GM06990 (cell line): ENCODE measurements at places on chromosomes 11 and 22.

- DNase-seq: no peak
Measured at GRCh38 chr11:117498791-117499190, 171.1 kb downstream of the CEP164 start.

GRCh38 chr11:107427569-107428180, 29.9 kb downstream of the CWF19L2 start:
- no peak for DNase-seq

DNA sequence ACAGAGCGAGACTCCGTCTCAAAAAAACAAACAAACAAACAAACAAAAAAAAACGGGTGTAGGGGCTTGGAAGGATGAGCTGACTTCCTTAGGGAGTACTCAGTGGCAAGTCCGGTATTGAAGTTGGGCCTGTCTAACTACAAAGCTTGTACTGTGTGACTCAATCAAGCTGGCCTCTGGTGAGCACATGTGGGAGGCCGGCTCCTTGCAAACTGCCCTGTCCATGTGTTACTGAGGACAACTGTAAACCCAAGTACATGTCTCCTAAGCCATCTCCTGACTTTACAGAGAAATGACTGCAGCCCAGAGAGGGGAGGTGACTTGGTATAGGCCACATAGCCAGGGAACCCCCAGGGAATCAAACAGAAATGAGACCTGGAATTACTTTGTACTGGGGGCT, 11.6 kb downstream of the RIBC2 start:
- no peak for DNase-seq

- no peak for DNase-seq
Measured at GRCh38 chr22:46069521-46070214, 80.7 kb upstream of the PPARA start.

- DNase-seq: no peak
Measured at GRCh38 chr22:22454997-22455396, 53.5 kb downstream of the ZNF280B start.

- peak; percentile 71 for DNase-seq
Measured at GRCh38 chr11:44611687-44612434, 46.4 kb downstream of the CD82 start.

GRCh38 chr22:21803811-21804249, 63.6 kb downstream of the MAPK1 start:
- DNase-seq: no peak

- no peak for DNase-seq
Measured at GRCh38 chr11:123588117-123588863, 66.1 kb downstream of the SCN3B start.

DNA sequence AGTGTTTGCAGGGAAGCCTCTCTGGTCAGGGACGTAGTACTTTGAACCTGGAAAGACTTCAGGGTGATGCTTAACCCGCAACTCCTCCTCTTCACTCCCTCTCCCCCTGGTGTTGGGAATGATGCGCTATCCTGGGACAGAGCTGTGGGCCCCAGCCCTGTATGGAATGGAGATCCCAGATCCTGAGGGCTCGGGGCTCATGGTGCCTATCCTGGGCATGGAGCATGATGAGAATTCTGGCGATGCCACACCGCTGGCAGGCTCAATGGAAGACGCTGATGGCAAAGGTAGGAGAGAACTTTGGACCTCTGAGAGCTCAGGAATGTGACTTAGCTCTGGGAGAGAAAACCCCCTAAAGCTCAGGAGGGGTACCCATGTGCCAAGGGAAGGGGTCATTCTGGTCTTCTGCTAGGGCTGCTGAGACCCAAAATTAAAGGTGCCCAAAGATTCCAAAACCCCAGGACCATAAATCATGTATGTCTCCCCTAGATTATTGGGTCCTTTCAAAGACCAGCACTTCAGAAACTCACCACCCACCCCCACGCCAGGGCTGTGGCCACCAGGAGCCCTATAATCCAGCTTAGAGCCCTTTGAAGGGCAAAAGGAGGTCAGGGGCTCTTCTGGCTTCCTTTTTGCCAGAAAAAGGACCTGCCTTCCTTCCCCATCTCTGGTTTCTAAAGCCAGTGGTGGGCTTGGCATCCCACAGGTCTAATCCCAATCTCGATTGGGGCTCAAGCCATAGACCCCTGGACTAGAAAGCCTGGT, 52.5 kb downstream of the BTG4 start:
- no peak for DNase-seq

- no peak for DNase-seq
Measured at GRCh38 chr11:126748100-126748791, 252.3 kb downstream of the KIRREL3 start.

GRCh38 chr11:3220521-3221407, 2.2 kb upstream of the MRGPRG start:
- DNase-seq: no peak

DNA sequence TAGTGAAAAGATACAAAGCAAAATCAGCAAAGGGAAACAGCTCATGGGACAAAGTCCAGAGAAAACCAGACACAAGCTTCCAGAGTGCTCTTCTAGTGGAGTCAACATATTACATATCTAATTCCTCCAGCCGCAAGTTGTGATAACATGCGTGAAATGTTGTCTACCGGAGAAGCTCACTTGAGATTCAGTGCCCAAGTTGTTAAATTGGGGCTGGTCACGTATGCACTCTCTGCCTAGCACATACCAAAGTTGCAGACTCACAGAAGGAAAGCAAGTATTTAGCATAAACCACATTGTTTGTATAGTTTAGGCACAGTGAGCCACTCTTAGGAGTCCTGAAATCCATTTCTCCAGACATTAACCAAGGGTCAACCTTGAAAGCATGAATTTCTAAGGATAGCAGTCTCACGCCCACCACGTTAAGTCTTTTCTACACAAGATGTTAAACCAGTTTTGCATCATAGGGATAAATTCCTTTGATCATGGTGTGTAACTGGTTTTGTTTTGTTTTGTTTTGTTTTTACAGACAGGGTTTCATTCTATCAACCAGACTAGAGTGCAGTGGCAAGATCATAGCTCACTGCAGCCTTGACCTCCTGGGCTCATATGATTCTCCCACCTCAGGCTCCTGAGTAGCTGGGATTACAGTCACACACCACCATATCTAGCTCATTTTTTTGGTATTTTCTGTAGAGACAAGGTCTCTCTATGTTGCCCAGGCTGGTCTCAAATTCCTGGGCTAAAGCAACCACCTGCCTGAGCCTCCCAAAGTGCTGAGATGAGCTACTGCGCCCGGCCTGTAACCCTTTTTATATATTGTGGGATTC, 39.5 kb upstream of the EP300 start:
- DNase-seq: no peak

- DNase-seq: no peak
Measured at GRCh38 chr11:7635137-7635536, 38.2 kb downstream of the CYB5R2 start.

DNA sequence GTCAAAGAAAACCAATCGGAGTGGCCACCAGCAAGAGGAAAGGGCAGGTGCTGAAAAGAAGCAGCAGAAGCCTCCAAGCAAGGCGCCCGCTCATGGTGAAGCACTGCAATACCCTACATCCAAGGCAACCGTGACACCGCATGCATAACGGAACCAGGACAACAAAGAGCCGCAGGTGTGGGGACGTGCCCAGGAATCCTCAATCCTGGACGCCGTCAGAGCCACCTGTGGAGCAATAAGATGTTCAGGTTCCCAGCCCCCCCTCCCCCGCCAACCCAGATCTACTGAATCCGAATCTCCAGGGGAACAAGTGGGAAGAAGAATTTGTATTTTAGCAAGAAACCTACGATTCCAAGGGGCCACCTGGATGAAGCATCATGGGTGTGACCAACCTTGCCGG, 70.8 kb downstream of the SHANK2 start:
- no peak for DNase-seq

DNA sequence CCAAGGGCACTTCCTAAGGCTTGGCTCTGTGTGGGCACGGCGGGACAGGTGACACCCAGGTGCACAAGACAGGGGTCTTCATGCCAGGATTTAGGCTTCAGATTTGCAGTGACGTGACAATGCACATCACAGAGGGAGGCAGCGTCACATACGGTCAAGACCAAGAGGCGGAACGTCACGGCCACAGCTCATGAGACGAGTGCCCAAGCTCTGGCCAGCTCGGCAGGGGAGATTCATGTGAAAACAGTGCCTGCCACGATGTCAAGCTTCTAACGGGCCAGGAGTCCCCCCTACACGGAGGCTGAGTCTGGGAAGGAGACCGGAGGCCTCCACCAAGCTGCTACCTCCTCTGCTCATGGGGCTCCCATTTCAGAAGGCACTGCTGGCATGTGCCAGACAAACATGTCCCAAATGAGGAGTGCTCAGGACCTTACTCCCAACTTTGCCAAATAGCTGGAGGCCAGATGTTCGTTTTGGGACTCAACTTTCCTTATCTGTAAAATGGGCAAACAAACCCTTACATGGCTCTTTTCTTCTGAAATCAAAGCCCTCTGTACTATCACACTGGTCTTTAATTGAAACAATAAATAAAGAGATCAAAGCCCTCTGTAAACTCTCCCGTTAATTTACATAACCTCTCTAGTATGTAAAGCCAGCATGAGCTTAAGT, 16.6 kb downstream of the VPS37C start:
- DNase-seq: no peak

GRCh38 chr11:132408877-132409276, 1038.5 kb downstream of the NTM start:
- DNase-seq: peak; percentile 21

DNA sequence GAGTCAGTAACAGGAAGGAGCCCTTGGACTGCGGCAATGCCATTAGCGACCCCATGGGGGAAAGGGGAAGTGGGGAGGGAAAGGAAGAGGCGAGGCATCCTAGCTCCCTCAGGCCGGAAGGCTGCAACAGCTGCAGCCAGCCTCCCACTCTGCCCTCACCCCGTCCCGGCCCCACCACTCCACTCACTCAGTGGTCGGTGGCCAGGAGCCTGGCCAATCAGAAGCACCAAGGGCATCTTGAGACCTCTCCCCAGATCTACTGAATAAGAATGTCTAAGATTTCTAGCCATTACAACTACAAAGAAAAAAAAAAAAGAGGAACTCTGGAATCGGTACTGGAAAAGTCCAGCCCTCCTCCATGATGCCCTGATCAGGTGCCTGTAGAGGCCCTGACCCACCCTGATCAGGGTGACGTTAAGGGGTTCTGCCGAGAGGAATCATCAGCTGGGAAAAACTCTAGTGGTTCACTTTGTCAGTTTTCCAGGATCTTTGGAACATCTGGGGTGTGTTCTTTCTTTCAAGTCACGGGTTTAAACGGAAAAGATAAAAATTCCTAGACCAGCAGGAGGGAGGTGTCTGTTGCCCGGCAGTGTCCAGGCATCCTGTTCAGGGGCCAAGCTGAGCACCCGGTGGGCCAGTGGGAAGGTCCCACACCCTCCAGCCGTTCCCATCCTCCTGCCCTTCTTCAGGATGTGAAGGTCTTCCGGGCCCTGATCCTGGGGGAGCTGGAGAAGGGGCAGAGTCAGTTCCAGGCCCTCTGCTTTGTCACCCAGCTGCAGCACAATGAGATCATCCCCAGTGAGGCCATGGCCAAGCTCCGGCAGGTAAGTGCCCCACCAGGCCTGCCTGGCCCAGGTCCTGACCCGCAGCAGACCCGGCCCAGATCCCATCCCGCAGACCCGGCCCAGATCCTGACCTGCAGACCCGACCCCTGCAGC, 14.4 kb downstream of the OAF start:
- no peak for DNase-seq

- DNase-seq: no peak
Measured at GRCh38 chr11:108035690-108036089, 27.0 kb downstream of the CUL5 start.

- DNase-seq: no peak
Measured at GRCh38 chr11:95138448-95138847, 48.8 kb downstream of the ENDOD1 start.

GRCh38 chr11:1690167-1691025, 6.6 kb upstream of the KRTAP5-6 start:
- no peak for DNase-seq

- DNase-seq: no peak
Measured at GRCh38 chr22:49087198-49087597, 740.5 kb downstream of the BRD1 start.

GRCh38 chr22:44887941-44888366, 121.9 kb downstream of the PHF21B start:
- DNase-seq: no peak

DNA sequence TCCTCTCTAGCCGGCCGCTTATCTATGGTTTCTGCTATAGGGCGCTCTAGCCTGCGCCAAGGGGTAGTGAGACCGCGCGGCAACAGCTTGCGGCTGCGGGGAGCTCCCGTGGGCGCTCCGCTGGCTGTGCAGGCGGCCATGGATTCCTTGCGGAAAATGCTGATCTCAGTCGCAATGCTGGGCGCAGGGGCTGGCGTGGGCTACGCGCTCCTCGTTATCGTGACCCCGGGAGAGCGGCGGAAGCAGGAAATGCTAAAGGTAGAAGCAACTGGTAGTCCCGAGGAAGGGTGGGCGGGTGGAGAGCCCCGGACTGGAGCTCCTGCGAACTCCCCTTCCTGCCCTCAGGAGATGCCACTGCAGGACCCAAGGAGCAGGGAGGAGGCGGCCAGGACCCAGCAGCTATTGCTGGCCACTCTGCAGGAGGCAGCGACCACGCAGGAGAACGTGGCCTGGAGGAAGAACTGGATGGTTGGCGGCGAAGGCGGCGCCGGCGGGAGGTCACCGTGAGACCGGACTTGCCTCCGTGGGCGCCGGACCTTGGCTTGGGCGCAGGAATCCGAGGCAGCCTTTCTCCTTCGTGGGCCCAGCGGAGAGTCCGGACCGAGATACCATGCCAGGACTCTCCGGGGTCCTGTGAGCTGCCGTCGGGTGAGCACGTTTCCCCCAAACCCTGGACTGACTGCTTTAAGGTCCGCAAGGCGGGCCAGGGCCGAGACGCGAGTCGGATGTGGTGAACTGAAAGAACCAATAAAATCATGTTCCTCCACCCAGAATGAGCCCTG, at the start of the genes LBHD1 and UQCC3:
TSS of gene LBHD1 (minus strand) at position 660 of the 782 bp plus-strand sequence. CDS start 2,236 bp downstream, outside the sequence.
TSS of gene UQCC3 (plus strand) at position 66 of the 782 bp plus-strand sequence. CDS start at position 139, 73 bp downstream.
- DNase-seq: peak; percentile 87

- DNase-seq: no peak
Measured at GRCh38 chr11:28616160-28616965, 508.2 kb downstream of the METTL15 start.

- DNase-seq: no peak
Measured at GRCh38 chr11:75245356-75246005, 4.9 kb downstream of the TPBGL start.

DNA sequence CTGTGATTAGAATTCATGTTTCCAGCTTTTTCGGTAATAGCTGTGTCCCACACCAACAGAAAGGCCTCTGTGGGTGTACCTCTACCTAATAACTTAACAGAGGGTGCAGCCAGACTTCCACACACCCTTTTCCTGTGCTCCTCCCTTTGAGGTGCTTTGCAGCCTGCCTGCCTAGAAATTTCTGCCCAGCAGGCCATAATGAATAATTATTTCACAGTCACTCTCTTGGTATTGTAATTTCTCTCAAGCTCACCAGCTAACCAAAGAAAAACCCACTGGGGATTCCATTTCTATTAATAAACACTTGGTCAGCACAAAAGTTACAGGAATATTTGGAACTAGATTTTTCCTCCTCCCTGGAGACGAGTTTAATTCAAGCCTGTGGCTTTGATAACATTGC, 13.3 kb downstream of the WT1 start:
- no peak for DNase-seq
